ENCODE measurements at places on chromosomes 1 and 21.

DNA sequence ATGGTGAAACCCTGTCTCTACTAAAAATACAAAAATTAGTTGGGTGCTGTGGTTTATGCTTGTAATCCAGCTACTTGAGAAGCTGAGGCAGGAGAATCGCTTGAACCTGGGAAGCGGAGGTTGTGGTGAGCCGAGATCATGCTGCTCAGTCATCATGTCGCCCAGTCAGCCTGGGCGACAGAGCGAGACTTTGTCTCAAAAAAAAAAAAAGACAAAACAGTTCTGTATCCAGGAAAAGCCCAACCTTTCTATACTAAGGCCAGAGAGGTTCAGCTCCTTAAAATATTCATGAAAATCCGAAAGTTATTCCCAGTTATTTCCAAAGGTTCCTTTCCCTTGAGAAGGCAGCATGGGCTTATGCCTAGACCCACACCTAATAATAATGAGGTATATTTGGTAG is 4.2 kb downstream of the MRPL37 start:
- DNase-seq = no peak

GRCh38 chr1:17201201-17202021 is 3.5 kb upstream of the PADI1 start:
- DNase-seq = no peak

- DNase-seq = no peak
Measured at GRCh38 chr1:174689524-174689923, 241.8 kb downstream of the GPR52 start.

DNA sequence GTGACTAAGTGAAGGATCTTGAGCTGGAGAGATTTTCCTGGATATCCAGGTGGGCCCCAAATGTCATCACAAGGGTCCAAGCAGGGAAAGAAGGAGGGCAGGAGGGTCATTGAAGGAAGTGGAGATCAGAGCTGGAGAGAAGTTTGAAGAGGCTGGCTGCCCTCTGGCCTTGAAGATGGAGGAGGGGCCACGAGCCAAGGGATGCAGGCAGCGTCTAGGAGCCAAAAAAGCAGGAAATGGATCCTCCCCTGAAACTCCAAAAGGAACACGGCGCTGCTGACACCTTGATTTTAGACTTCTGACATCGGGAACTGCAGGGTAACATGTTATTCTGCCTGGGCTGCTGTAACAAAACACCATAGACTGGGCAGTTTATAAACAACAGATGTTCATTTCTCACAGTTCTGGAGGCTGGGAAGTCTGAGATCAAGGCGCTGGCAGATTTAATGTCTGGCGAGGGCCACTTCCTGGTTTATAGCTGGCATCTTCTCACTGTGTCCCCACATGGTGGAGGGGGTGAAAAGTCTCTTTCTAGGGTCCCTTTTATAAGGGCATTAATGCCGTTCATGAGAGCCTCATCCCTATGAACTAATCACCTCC is 28.8 kb upstream of the ZBTB21 start:
- DNase-seq = no peak

DNA sequence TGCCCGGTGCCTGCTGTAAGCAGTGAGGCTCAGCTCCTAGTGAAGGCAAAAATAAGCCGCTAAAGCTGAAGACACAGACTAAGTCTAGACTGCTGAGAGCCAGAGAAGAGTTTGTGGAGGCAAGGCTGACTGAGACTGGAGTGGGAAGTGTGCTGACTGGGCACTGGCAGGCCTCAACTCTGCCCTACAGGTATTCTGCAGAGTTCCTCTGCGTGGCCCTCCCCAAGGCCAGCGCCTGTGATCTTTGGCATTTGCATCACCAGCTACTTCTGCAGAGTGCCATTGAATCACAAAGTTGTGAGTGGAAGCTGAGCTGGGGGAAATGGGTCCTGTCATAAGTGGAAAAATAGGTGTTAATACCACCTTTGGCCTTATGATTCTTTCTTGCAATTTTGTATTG is 905.7 kb downstream of the PLA2G4A start:
- DNase-seq = no peak

GRCh38 chr1:150225546-150225945 is 10.4 kb downstream of the ANP32E start:
- DNase-seq = no peak

- DNase-seq = no peak
Measured at GRCh38 chr1:92343061-92343460, 44.2 kb downstream of the RPAP2 start.

DNA sequence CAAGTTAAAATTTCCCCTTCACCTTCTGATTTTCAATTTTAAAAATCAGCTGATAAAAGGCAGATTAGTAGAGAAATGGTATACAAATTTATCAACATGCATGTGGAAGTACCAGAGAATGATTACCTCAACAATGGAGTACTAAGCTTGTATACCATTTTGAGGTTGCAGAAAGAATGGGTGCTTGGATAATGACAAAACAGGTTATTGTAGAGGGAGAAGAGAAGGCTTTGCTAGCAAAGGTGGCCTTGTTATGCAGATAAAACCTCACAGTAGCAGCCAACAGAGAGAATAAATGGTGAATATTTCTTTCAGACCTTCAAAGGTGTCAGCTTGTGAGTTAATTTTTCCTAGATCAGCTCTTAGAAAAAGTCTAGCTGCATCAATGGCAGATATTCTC is 1174.9 kb upstream of the ADGRL4 start:
- DNase-seq = no peak

DNA sequence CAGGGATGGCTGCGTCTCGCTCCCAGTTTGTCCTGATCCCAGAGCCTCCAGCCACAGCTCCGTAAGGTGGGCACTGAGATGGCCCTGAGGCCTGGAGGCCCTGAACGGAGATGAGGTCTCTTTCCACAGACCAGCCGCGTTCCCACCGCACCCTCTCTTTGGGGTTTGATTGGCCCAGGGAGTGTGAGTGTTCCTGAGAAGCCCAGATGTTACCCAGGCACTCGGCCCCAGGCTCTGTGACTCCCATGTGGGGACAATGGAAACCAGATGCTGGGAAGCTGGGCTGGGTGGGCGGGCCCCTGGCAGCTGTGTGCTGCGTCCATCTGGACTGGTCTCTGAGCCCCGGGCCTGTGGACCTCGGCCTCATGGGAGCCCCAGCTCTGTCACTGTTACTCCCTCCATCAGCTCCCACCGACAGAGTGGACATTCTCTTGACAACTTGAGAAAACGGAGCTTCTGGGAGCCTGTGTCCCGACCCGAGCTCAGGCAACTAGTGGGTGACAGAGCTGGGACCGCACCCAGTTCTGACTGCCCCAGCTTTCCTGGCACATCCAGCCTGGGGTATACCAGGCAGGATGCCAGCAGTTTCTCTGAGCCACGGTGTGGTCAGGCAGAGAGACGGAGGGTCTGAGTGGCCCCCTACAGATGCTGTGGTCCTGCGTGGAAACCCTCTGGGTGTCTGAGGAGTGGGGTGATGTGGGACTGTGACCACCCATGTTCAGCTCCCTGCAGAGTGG is 9.8 kb upstream of the COL6A1 start:
- DNase-seq = no peak

Measured in NCI-H226 (cell line).